ENCODE measurements at places on chromosomes 4 and X. TPM values are rescaled to one million over a fixed set of nuclear protein-coding genes. Genes with fewer than 3 reads are reported as not detected.

SPOCK3 gene
- not detected for total RNA-seq

GLRA3 gene
- not detected for total RNA-seq

GATA1 gene
- total RNA-seq: not detected

BEX5 gene
- total RNA-seq: not detected

GRCh38 chrX:24145303-24146186 is 4.0 kb upstream of the ZFX start:
- DNase-seq: peak; percentile 80
- H3K27me3 ChIP-seq: no peaks in the 10 kb centered on the region
- H3K4me1 ChIP-seq: peaks cover 39% of the 10 kb centered on the region
- H3K4me3 ChIP-seq: no peak overlapping the region
- H3K27ac ChIP-seq: peak overlapping the region; percentile 82
- H3K36me3 ChIP-seq: no peaks in the 10 kb centered on the region

DNA sequence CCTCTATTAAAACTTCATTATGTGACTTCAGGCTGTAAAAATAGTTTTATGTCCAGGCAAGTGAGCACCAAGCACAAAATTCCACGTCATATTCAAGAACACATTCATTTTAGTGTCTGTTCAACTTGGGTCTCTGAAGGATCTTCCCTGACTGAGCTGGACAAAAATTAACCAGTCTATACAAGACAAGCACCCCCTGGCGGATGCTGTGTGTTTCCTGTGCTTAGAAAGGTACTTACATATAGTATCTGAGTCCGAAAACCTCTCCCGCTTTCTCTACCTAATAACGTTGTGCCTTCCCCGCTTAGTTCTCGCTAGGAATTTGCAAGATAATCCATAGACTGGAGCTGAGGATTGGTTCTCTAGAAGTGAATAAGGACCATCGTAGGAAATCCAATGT is 2214.5 kb upstream of the TENM3 start:
- no peaks in the 10 kb centered on the region for H3K27me3 ChIP-seq
- no peak overlapping the region for H3K4me3 ChIP-seq
- no peaks in the 10 kb centered on the region for H3K4me1 ChIP-seq

PPBP gene
- total RNA-seq: 0.36 TPM

GRCh38 chr4:113783701-113784100 is 22.2 kb upstream of the CAMK2D start:
- no peaks in the 10 kb centered on the region for H3K36me3 ChIP-seq
- H3K27me3 ChIP-seq: no peaks in the 10 kb centered on the region
- H3K27ac ChIP-seq: no peak overlapping the region
- H3K4me3 ChIP-seq: no peak overlapping the region

- no peaks in the 10 kb centered on the region for H3K36me3 ChIP-seq
- no peak for DNase-seq
- no peaks in the 10 kb centered on the region for H3K27me3 ChIP-seq
- H3K4me3 ChIP-seq: no peak overlapping the region
- no peaks in the 10 kb centered on the region for H3K4me1 ChIP-seq
Measured at GRCh38 chr4:156021298-156021697, 67.6 kb upstream of the CTSO start.

- no peaks in the 10 kb centered on the region for H3K27me3 ChIP-seq
- peaks cover 5% of the 10 kb centered on the region for H3K4me1 ChIP-seq
- peak overlapping the region; percentile 93 for H3K27ac ChIP-seq
- H3K4me3 ChIP-seq: peak overlapping the region; percentile 93
- H3K36me3 ChIP-seq: peaks cover 16% of the 10 kb centered on the region
- peak; percentile 48 for DNase-seq
Measured at GRCh38 chrX:73944563-73944908, 359.4 kb upstream of the ZCCHC13 start.

CA5B gene
- 6.9 TPM for total RNA-seq

C4orf36 gene
- total RNA-seq: 0.72 TPM

DNA sequence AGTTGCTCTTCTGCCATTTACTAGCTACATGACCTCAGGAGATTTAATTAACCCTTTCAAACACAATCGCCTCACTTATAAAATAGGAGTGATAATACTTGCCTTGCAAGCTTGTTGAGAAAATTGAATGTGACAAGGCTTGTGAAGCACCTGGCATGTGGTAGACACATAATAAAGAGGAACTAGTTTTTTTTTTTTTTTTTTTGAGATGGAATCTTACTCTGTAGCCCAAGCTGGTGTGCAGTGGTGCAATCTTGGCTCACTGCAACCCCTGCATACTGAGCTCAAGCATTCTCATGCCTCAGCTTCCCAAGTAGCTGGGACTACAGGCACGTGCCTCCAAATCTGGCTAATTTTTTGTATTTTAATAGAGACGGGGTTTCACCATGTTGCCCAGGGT is 73.7 kb upstream of the STIM2 start:
- H3K4me3 ChIP-seq: no peak overlapping the region
- H3K4me1 ChIP-seq: peaks cover 24% of the 10 kb centered on the region
- DNase-seq: no peak
- no peaks in the 10 kb centered on the region for H3K27me3 ChIP-seq

NKX3-2 gene
- total RNA-seq: 1.2 TPM

INTU gene
- 8.3 TPM for total RNA-seq

DNA sequence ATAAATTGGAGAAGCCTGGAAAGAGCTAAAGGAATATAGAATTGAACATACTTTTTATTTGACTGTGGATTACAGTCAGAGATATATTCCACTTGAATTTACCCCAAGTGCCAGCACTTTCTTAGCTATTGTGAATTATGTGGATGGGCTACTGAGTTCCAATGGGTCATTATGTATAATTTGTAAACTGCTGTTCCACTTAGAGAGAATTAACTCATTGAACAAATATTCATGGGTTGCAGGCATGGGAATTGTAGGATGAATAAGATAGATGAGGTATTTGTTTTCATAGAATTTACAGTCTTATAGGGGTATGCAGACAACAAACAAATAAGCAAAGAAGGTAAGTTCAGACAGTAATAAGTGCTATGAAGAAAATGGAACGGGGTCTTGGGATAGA is 195.7 kb downstream of the SHROOM3 start:
- H3K4me1 ChIP-seq: peaks cover 17% of the 10 kb centered on the region
- DNase-seq: peak; percentile 3
- H3K36me3 ChIP-seq: no peaks in the 10 kb centered on the region
- H3K27me3 ChIP-seq: no peaks in the 10 kb centered on the region

ASMT gene
- 0.36 TPM for total RNA-seq

DNA sequence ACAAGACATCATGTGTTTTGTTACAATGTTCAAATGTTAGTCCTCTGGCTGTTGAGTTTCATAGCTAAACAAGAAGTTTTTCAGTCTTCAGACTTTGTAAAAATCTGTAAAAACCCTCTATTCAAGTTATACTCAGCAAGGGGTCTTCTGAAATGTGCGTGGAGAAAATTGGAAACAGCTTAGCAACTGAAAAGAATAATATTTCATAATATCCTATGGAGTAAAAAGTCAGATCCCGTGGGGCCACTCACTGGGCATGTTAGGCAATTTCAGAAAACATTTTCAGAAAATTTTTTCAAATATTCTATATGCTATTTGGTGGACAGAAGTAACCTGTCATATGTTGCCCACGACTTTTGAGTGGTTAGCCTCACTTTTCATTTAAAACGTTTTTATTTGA is 118.3 kb downstream of the CORIN start:
- H3K27me3 ChIP-seq: peaks cover 11% of the 10 kb centered on the region
- H3K36me3 ChIP-seq: no peaks in the 10 kb centered on the region
- H3K4me1 ChIP-seq: no peaks in the 10 kb centered on the region
- no peak for DNase-seq

CSN3 gene
- not detected for total RNA-seq

TRIM60 gene
- total RNA-seq: not detected

DNA sequence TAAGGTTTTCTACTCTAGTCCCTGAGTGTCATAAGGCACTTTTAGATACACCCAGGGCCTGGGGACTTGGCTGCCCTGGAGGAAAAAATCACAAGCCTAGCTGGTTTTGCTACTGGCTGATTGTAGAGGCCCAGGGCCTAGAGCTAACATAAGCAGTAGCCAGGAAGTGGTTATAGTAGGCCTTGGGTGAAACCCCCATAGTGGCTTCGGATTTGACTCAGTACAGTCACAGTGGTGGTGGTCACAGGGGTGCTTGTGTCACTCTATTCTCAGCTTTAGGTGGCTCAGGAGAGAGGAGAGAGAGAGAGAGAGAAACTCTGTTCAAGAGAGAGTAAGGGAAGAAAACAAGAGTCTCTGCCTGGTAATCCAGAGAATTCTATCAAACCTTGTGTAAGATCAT is 194.5 kb upstream of the EDA2R start:
- no peaks in the 10 kb centered on the region for H3K27me3 ChIP-seq
- DNase-seq: no peak
- no peaks in the 10 kb centered on the region for H3K4me1 ChIP-seq
- no peaks in the 10 kb centered on the region for H3K36me3 ChIP-seq
- H3K27ac ChIP-seq: no peak overlapping the region

DNA sequence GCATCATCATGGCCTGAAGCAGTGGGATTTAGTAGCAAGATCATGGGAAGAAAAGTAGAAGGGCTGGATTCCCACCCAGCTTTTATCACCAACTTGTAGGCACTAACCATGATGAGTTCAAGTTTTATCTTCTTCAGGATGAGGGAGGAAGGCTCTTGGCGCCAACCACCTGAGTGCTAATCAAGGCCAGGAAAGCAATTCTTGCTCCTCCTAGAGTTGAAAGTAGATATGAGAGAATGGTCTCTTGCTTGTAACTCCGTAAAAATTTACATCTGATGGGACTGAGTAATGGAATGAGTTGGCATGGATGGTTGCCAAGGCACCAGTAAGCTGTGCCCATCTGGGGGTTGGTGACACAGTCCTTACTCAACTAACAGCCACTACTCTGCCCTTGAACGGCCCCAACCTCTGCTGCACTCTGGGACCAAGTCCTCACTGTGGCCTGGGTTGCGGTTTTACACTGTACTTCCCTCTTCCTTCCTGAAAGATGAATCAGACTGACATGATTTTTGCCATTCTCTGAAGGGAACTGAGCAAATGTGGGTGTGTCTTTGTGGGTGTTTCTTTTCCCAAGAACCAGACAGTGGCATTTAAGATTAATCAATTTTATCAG is 39.4 kb upstream of the NDP start:
- no peaks in the 10 kb centered on the region for H3K36me3 ChIP-seq
- no peak overlapping the region for H3K4me3 ChIP-seq
- DNase-seq: peak; percentile 85
- peaks cover 13% of the 10 kb centered on the region for H3K4me1 ChIP-seq
- H3K27me3 ChIP-seq: no peaks in the 10 kb centered on the region

DNA sequence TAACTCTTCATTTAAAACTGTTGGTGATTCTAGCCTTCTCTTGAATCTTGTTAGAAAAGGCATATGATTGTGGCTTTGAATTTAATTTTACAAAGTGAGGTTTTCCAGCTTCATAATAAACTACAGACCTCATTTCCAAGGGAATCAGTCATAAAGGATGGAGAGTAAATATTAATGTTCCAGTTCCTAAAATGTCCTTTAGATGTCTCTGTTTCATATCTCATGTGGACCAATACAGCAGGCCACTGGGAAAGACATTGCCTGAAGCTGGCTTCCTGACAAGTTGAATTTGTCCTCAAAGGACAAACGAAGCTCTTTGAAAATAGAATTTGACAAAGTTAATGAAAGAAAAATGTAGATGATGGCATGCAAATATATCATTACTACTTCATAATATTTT is 125.4 kb downstream of the ZNF330 start:
- H3K27ac ChIP-seq: no peak overlapping the region
- H3K27me3 ChIP-seq: no peaks in the 10 kb centered on the region
- H3K4me3 ChIP-seq: no peak overlapping the region
- H3K36me3 ChIP-seq: no peaks in the 10 kb centered on the region

GRCh38 chr4:147479786-147480185 is 1.1 kb upstream of the EDNRA start:
- no peak for DNase-seq
- H3K36me3 ChIP-seq: no peaks in the 10 kb centered on the region
- no peak overlapping the region for H3K4me3 ChIP-seq
- H3K27me3 ChIP-seq: no peaks in the 10 kb centered on the region
- peaks cover 25% of the 10 kb centered on the region for H3K4me1 ChIP-seq

GRCh38 chr4:7676398-7676922 is 241.7 kb upstream of the PSAPL1 start:
- peaks cover 29% of the 10 kb centered on the region for H3K27me3 ChIP-seq
- no peak overlapping the region for H3K4me3 ChIP-seq
- no peak overlapping the region for H3K27ac ChIP-seq
- H3K36me3 ChIP-seq: no peaks in the 10 kb centered on the region

- DNase-seq: no peak
- no peaks in the 10 kb centered on the region for H3K36me3 ChIP-seq
- peaks cover 7% of the 10 kb centered on the region for H3K27me3 ChIP-seq
- no peak overlapping the region for H3K4me3 ChIP-seq
Measured at GRCh38 chr4:56115898-56116297, 167.2 kb downstream of the CEP135 start.

- H3K4me1 ChIP-seq: peaks cover 17% of the 10 kb centered on the region
- no peak overlapping the region for H3K4me3 ChIP-seq
- no peak overlapping the region for H3K27ac ChIP-seq
- no peak for DNase-seq
- no peaks in the 10 kb centered on the region for H3K36me3 ChIP-seq
Measured at GRCh38 chr4:154560419-154560801, 2.4 kb upstream of the FGB start.

PROM1 gene
- total RNA-seq: not detected

DNA sequence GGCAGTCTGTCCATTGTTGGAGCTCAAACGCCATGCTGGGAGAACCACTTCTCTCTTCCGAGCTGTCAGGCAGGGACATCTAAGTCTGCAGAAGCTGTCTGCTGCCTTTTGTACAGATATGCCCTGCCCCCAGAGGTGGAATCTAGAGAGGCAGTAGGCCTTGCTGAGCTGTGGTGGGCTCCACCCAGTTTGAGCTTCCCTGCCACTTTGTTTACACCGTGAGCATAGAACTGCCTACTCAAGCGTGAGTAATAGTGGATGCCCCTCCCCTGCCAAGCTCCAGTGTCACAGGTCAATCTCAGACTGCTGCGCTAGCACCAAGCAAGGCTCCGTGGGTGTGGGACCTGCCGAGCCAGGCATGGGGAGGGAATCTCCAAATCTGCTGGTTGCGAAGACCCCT is 145.7 kb downstream of the VSIG4 start:
- H3K4me3 ChIP-seq: no peak overlapping the region
- H3K4me1 ChIP-seq: no peaks in the 10 kb centered on the region
- H3K27ac ChIP-seq: no peak overlapping the region
- DNase-seq: no peak
- H3K36me3 ChIP-seq: no peaks in the 10 kb centered on the region
- H3K27me3 ChIP-seq: no peaks in the 10 kb centered on the region

GRCh38 chr4:18556402-18556801 is 534.8 kb upstream of the LCORL start:
- no peak for DNase-seq
- H3K27ac ChIP-seq: no peak overlapping the region
- H3K36me3 ChIP-seq: no peaks in the 10 kb centered on the region
- H3K4me1 ChIP-seq: no peaks in the 10 kb centered on the region

NLRP2B gene
- total RNA-seq: not detected
